ENCODE measurements at places on chromosomes 5 and 9. TPM values are rescaled to one million over a fixed set of nuclear protein-coding genes. Genes with fewer than 3 reads are reported as not detected.

- no peak overlapping the region for H3K4me3 ChIP-seq
- no peaks in the 10 kb centered on the region for H3K36me3 ChIP-seq
- H3K27ac ChIP-seq, result no peak overlapping the region
- no peak for DNase-seq
- H3K4me1 ChIP-seq, result no peaks in the 10 kb centered on the region
These were observed 18.2 kb downstream of the C9orf153 start for GRCh38 chr9:86241216-86241615.

GRCh38 chr5:176754376-176754973 lies 55.9 kb upstream of the UNC5A start:
- no peak for DNase-seq
- no peak overlapping the region for H3K27ac ChIP-seq
- H3K36me3 ChIP-seq, result no peaks in the 10 kb centered on the region
- H3K4me1 ChIP-seq, result no peaks in the 10 kb centered on the region

DNA sequence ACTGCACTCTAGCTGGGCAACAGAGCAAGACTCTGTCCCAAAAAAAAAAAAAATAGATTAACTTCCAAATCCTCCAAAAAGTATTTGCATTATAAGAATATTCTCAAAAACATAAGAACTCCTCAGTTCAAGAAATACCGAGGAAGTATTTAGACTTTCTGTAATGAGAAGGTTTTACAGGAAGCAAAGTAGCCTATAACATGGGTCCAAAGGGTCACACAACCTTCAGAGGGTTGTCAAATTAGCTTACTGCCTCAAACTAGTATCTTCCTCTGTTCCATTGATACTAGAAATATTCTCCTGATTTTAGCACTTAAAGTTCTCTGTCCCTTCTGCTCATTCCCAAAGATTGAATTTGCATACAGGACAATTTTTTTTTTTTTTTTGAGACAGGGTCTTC lies 121.9 kb downstream of the INVS start:
- H3K27me3 ChIP-seq, result no peaks in the 10 kb centered on the region
- DNase-seq, result no peak
- H3K27ac ChIP-seq, result no peak overlapping the region
- no peaks in the 10 kb centered on the region for H3K4me1 ChIP-seq
- no peaks in the 10 kb centered on the region for H3K36me3 ChIP-seq

GRCh38 chr5:30392897-30393296 lies 800.6 kb upstream of the CDH6 start:
- no peak overlapping the region for H3K27ac ChIP-seq
- no peaks in the 10 kb centered on the region for H3K36me3 ChIP-seq
- no peak for DNase-seq
- no peaks in the 10 kb centered on the region for H3K4me1 ChIP-seq
- H3K4me3 ChIP-seq, result no peak overlapping the region

GRCh38 chr5:143033535-143034250 lies 263.5 kb downstream of the ARHGAP26 start:
- H3K4me1 ChIP-seq, result no peaks in the 10 kb centered on the region
- H3K36me3 ChIP-seq, result no peaks in the 10 kb centered on the region
- no peak overlapping the region for H3K4me3 ChIP-seq
- H3K27me3 ChIP-seq, result no peaks in the 10 kb centered on the region
- no peak for DNase-seq

- DNase-seq, result no peak
- no peaks in the 10 kb centered on the region for H3K36me3 ChIP-seq
- H3K27ac ChIP-seq, result no peak overlapping the region
- no peaks in the 10 kb centered on the region for H3K4me1 ChIP-seq
These were observed 33.7 kb upstream of the ZNF366 start for GRCh38 chr5:72540759-72541438.

DNA sequence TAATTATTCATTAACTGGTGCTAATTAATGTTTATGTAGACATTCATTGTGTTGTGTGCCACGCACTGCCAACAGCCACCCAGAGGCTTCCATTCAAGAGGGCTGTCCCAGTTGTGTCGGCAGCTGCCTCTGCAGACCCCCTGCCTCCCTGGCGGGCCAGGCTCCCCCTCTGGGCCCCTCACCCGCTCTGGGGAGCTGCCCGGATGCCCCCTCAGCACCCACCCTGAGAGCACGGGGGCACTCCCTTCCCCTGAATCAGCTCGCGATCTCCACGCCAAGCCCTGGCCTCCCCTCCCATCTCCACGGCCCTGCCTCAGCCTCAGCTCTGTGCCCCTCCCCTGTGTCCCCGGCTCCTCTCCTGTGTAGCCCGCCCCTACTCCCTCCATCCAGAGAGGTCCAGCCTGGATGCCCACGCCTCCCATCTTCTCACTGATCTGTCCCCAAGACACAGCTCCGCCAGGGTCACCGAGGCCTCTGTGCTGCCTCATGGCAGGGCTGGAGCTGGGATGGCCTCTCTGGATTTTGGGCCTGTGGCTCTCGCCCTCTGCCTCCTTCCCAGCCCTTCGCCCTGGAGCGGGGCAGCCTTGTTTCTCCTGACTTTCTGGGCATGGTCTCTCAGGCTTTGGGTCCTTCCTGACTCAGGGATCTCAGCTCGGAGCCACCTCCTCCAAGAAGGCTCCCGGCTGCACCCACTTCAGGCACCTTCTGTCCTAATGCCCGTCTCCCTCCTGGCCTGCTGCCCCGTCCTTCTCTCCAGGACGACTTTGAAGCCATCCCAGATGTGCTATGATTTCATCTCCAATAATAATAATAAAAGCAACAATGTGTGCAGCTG lies 16.0 kb upstream of the SLC9A3 start:
- no peak overlapping the region for H3K4me3 ChIP-seq
- H3K36me3 ChIP-seq, result no peaks in the 10 kb centered on the region
- H3K4me1 ChIP-seq, result no peaks in the 10 kb centered on the region
- H3K27me3 ChIP-seq, result no peaks in the 10 kb centered on the region

- H3K27ac ChIP-seq, result no peak overlapping the region
- no peak overlapping the region for H3K4me3 ChIP-seq
- no peaks in the 10 kb centered on the region for H3K36me3 ChIP-seq
- no peaks in the 10 kb centered on the region for H3K27me3 ChIP-seq
These were observed 10.9 kb upstream of the NR5A1 start for GRCh38 chr9:124518116-124518515.

- no peak overlapping the region for H3K27ac ChIP-seq
- H3K27me3 ChIP-seq, result no peaks in the 10 kb centered on the region
- DNase-seq, result no peak
- peaks cover 9% of the 10 kb centered on the region for H3K4me1 ChIP-seq
- no peak overlapping the region for H3K4me3 ChIP-seq
- no peaks in the 10 kb centered on the region for H3K36me3 ChIP-seq
These were observed 2.2 kb downstream of the LMAN2 start for GRCh38 chr5:177349362-177349647.

NUTM2G gene
- total RNA-seq, result not detected

WDR38 gene
- not detected for total RNA-seq

All from uterus (tissue), 4 donors.